ENCODE measurements at places on chromosomes 16 and 17.

GRCh38 chr16:17371299-17371698 lies 99.5 kb downstream of the XYLT1 start:
- no peak for DNase-seq

GRCh38 chr16:87420026-87421002 lies 28.2 kb downstream of the MAP1LC3B start:
- DNase-seq = no peak

GRCh38 chr17:73419881-73420280 lies 108.1 kb upstream of the CDC42EP4 start:
- no peak for DNase-seq

- no peak for DNase-seq
These were observed 27.4 kb upstream of the TNS4 start for GRCh38 chr17:40528692-40529417.

DNA sequence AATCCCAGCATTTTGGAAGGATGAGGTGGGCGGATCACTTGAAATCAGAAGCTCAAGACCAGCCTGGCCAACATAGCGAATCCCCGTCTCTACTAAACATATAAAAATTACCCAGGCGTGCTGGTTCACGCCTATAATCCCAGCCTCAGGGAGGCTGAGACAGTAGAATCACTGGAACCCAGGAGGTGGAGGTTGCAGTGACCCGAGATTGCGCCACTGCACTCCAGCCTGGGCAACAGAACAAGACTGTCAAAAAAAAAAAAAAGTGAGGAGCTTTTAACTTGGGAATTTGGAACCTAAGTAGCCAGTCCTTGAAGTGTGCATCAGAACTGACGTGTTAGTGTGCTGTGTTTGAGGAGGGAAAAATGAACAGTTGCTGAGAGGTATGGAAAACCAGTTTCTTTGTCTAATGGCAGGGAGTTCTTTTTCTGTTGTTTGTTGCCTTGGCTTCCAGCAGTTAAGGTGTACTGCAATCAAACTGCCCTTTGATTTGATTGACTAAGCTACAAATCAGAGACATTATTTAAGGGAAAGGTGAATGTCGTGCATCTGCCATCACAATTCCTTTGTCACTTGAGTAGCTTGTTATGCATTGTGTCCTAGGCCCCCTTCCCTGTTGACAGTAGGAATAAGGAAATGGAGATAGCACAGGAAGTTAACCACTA lies 8.6 kb upstream of the DUSP14 start:
- DNase-seq = no peak

GRCh38 chr17:74687886-74688285 lies 24.8 kb downstream of the CD300LF start:
- no peak for DNase-seq

DNA sequence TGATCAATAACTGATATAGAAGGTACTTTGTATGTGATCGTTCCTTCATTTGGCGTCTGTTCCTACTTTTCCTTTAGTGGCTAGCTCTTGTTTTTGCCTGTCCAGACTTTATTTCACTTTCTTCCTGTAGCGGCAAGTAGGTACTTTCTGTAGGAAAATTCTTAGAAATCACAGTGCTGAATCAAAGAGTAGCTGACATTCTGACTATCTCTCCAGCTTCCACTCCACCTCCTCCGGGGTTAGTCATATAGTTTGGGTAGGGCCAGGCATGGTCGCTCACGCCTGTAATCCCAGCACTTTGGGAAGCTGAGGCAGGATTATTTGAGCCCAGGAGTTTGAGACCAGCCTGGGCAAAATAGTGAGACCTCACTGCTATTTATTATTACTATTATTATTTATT lies 29.9 kb upstream of the PAFAH1B1 start:
- DNase-seq = no peak

Data from NCI-H1048 (cell line).